T-helper 2 cell treated with Interferon-gamma antibody and Interleukin-4, amounts not matched to agents 5 μg/mL and 100 μg/mL, for 36 hours (primary cell): ENCODE measurements at places on chromosomes 12 and 14.

DNA sequence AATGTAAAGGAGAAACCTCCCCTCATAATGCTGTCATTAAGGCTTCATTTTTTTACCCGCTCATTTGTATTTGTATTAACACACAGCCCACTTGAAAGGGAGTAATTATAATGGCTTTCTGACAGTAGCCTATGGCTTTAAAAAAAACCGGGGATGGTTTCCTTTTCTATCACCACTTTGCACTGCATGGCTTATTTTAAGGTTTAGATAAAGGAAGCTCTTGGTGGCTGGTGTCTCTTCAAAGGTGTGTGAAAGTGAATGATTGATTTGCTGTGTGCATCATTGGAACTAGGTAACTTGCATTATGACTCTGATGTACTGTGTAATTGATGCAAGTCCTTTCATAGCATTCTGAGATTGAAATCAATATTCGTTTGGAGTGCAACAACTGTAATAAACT, 80.7 kb downstream of the NPAS3 start:
- H3K4me1 ChIP-seq, result no peaks in the 10 kb centered on the region
- H3K36me3 ChIP-seq, result no peaks in the 10 kb centered on the region
- H3K27ac ChIP-seq, result no peak overlapping the region
- no peak overlapping the region for H3K4me3 ChIP-seq
- DNase-seq, result no peak

- DNase-seq, result peak; percentile 87
- peak overlapping the region; percentile 50 for H3K4me3 ChIP-seq
- H3K27ac ChIP-seq, result peak overlapping the region; percentile 79
- H3K27me3 ChIP-seq, result no peaks in the 10 kb centered on the region
- H3K4me1 ChIP-seq, result peaks cover 52% of the 10 kb centered on the region
Observed at GRCh38 chr14:75566321-75566720, 12.1 kb upstream of the FLVCR2 start.

- no peaks in the 10 kb centered on the region for H3K36me3 ChIP-seq
- no peaks in the 10 kb centered on the region for H3K27me3 ChIP-seq
- no peak overlapping the region for H3K27ac ChIP-seq
- no peak overlapping the region for H3K4me3 ChIP-seq
- DNase-seq, result no peak
- H3K4me1 ChIP-seq, result no peaks in the 10 kb centered on the region
Observed at GRCh38 chr12:65590318-65590717, 234.0 kb upstream of the HMGA2 start.

GRCh38 chr14:104678901-104679705, 10.3 kb upstream of the INF2 start:
- DNase-seq, result no peak
- H3K36me3 ChIP-seq, result no peaks in the 10 kb centered on the region
- peaks cover 3% of the 10 kb centered on the region for H3K27me3 ChIP-seq
- peaks cover 8% of the 10 kb centered on the region for H3K4me1 ChIP-seq

DNA sequence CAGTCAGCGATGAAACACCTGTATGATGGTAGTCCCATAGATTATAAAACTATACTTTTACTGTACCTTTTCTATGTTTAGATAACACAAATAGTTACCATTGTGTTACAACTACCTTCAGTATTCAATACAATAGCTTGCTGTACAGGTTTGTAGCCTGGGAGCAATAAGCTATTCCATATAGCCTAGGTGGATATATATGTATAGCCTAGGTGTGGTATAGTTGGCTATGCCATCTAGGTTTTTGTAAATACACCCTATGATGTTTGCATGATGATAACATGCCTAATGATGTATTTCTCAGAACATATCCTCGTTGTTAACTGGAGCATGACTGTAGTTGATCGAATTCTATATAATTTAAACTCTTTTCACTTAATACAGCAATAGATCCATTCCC, 316.1 kb downstream of the FUT8 start:
- peaks cover 69% of the 10 kb centered on the region for H3K36me3 ChIP-seq
- H3K27ac ChIP-seq, result no peak overlapping the region
- peaks cover 16% of the 10 kb centered on the region for H3K4me1 ChIP-seq
- H3K4me3 ChIP-seq, result no peak overlapping the region
- no peak for DNase-seq

DNA sequence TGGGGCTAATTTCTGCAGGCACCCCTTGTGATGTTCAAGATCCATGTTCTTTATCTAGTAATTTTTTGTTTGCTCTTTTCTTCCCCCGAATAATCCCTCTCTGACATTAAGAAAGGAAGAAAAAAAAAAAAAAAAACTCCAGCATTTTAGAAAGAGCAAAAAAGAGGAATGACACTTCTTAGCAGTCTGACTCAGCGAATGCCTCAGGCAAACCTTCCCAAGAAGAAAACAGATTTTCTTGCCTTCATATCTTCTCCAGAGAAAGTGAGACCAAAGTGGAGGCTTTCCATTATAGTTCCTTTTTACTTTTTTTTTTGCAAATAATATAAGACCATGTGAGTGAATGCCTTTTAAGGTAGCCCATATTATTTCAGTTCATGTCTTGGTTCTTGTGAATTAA, 479.0 kb upstream of the SYT1 start:
- H3K4me3 ChIP-seq, result no peak overlapping the region
- DNase-seq, result no peak
- no peaks in the 10 kb centered on the region for H3K27me3 ChIP-seq
- H3K4me1 ChIP-seq, result no peaks in the 10 kb centered on the region

GRCh38 chr12:64660237-64661018, 50.1 kb downstream of the RASSF3 start:
- peaks cover 29% of the 10 kb centered on the region for H3K36me3 ChIP-seq
- peak overlapping the region; percentile 69 for H3K27ac ChIP-seq
- no peaks in the 10 kb centered on the region for H3K27me3 ChIP-seq
- H3K4me3 ChIP-seq, result no peak overlapping the region
- peaks cover 54% of the 10 kb centered on the region for H3K4me1 ChIP-seq

DNA sequence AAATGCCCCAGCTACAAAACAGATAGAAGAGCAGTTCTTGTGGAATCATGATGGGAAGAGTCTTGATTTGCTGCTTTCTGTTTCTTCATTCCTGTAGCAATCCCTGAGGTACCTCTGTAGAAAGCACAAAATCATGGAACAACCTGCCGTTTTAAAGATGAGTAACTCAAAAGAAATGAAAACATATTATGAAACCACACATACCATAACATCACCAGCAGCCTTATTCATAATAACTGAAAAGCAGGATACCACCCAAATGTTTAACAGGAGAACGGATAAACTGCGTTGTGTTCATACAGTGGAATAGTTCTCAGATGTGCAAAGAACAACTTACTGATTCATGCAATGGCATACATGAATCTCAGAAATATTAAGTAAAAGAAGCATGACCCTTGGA, 188.1 kb downstream of the RGS6 start:
- no peak overlapping the region for H3K4me3 ChIP-seq
- peaks cover under 1% of the 10 kb centered on the region for H3K36me3 ChIP-seq
- DNase-seq, result no peak

DNA sequence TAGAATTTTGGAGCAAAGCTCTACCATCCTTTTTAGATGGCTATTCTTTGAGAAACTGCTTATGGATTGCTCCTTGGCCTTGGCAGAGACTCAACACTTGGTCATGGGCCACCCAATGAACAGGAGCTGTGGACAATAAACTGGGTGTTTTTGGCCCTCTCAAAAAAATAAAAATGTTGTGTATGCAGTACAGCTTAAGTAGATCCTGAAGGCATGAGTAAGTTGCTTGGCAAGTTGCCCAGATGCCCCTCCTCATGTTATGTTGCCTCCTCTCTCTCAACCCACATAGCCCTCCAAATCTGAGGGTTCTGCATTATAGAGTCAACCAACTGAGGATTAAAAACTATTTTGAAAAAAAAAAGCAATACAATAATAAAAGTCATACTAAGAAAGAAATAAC, 124.9 kb downstream of the ATP23 start:
- H3K4me3 ChIP-seq, result no peak overlapping the region
- no peak for DNase-seq
- H3K4me1 ChIP-seq, result no peaks in the 10 kb centered on the region
- H3K27ac ChIP-seq, result no peak overlapping the region
- H3K36me3 ChIP-seq, result no peaks in the 10 kb centered on the region
